Stimulated activated CD4-positive, alpha-beta T cell treated with anti-CD3 and anti-CD28 coated beads, Interleukin-4, amount 100 ng/mL, for 48 hours (primary cell): ENCODE measurements at places on chromosomes 11 and 22.

DNA sequence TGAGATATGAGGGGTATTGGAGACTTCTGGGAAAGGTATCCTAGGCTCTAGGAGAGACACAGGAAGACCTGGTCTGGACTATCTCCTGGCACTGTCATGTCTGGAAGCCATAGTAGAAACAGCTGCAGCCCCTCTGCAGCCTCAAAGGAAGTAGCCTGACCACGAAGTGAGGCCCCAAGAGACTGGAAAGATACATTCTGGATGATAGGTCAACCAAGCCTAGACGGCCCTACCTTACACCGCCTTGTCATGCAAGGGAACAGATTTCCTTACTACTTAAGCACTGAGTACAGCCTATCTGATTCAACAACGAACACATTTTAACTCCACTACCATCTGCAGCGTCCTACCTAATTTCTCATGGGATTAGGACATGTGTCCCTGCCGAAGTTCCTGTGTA lies 31.1 kb downstream of the UQCR10 start:
- DNase-seq = no peak

DNA sequence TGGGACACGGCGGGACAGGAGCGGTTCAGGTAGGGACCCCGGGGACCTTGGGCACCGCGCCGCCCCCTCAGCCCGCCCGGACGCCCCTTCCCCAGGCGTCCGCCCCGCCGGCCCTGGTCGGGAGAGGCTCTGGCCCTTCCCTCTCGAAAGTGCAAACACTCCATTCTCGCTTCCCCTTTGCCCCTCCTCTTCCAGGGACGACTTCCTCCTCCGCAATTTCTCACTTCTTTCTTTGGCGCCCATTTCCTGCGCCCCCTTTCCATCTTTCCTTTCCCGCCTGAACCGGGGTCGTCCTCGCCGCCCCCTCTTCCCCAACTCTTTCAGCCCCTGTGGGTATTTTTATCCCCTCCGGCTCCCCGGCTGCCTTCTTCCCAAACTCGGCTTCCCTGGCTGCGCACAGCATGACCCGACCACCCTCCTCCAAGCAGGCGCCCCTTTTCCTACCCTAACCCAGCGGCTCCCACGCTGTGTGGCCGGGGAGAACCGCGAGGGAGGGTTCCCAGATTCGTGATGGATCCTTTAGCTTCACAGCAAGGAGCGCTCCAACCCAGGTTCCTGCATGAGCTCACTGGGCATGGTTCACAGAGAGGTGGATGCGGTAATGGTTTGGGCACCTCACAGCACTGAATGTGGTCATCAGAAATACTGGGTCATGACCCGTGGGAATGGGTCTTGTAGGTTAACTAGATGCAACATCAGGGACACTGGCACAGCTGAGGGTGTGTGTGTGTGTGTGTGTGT lies 689 bp downstream of the RAB39A start:
- DNase-seq = no peak

DNA sequence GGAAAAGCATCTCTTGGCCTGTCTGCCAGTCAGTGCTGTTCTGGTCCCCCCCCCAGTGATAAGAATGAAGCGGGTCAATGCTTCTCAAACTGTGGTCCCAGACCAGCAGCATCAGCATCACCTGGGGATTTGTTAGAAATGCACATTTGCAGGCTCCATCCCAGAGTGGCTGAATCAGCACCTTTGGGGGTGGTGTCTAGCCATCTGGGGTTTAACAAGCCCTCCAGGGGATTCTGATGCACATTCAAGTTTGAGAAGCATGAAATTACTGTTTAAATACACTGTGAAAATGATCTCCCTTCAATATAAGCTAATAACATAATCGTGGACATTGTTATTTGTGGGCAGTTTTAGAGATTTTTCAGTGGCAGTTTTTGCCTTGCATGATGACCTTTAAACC lies 133.5 kb downstream of the MYO18B start:
- no peak for DNase-seq

DNA sequence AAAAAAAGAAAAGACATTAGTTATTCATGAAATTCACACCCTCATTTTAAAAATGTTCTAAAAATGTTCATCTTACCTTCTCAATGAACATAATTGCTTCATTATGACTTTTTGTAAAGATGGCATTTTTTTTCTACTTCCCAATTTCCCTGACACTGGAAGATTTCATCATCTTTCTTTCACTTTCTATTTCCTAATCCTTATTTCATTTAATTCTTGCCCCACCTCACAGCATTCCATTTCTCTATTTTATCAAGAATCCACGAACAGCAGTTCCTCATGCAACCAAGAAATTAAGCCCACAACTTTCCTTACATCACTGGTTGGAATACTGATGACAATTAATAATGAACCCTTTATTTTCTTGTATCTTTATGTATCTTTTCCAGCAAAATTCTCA lies 1.9 kb downstream of the PATL1 start:
- no peak for DNase-seq

GRCh38 chr11:114472661-114473060 lies 33.4 kb downstream of the REXO2 start:
- no peak for DNase-seq

DNA sequence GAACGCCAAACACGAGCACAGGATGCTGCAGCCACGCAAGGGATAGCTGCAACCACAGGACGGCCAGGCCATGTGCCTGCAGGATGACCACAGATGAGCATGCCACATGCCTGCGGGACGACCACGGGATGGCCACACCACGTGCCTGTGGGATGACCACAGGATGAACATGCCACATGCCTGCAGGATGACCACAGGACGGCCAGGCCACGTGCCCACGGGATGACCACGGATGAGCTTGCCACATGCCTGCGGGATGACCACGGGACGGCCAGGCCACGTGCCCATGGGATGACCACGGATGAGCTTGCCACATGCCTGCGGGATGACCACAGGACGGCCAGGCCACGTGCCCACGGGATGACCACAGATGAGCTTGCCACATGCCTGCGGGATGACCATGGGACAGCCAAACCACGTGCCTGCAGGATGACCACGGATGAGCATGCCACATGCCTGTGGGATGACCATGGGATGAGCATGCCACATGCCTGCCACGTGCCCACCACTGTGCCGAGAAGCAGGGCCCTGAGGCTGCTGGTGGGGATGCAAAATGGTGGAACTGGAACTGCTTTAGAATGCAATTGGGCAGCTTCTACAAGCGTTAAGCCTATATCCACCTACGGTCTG lies 12.8 kb upstream of the MOB2 start:
- DNase-seq = no peak
